ENCODE measurements at places on chromosomes 12 and 14. TPM values are rescaled to one million over a fixed set of nuclear protein-coding genes. Genes with fewer than 3 reads are reported as not detected.
A peak's percentile ranks its signal among the peaks of the same experiment; 100 is the strongest.

DNA sequence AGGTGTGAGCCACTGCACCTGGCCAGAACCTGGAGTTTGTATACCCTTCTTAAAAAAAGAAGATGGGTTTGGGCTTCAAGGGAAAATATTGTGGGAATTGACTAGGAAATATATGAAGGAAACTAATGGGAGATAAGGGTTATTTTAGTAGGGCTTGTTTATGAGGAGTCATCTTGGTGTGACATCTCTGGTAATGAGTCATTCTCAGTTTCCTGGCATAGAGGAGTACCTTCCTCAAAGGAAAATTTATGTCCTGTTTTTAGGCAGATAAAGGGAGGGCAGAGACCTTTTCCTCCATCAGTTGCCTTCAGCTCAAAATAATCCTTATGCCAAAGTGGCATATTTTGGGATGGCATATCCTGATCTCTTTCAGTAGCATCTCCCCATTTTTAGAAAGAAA is 30.6 kb upstream of the NFKBIA start:
- no peak overlapping the region for H3K27ac ChIP-seq
- no peaks in the 10 kb centered on the region for H3K27me3 ChIP-seq

DNA sequence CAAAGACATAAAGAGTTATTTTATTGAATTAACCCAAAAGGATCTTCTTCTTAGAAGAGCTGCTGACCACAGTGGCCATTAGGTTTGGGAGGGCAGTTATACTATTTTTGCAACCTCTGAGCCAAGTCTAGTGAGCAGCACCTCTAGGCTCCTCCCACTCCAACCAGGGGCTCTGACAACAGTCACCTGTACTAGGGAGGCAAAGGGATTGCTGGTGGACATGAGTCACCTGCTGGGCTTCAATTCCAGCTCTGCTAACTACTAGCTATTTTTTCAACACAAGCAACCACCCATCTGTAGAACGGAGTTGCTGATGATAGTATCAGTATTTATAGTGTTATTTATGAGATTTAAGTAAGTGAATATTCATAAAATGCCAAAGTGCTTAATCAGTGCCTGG is 166.0 kb downstream of the KLHL28 start:
- H3K27ac ChIP-seq, result no peak overlapping the region
- H3K36me3 ChIP-seq, result no peaks in the 10 kb centered on the region
- no peaks in the 10 kb centered on the region for H3K4me1 ChIP-seq
- H3K27me3 ChIP-seq, result no peaks in the 10 kb centered on the region
- DNase-seq, result no peak
- no peak overlapping the region for H3K4me3 ChIP-seq

DNA sequence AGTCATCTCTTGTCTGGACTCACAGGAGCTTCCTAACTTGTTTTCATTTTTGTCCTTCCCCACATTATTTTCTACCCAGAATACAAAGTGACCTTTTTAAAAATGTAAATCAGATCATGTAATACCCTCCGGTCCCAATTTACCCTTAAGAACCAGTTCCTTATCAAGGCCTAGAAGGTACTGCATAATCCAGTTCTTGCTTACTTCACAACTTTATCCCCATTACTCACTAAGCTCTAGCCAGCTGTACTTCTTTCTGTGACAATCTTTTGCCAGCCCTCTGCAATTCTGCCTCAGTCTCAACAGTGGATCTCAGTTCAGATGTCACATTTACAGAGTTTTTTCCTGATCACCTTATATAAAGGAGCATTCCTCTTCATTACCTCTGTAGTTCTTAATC is 11.6 kb downstream of the RAP1B start:
- H3K27me3 ChIP-seq, result no peaks in the 10 kb centered on the region
- DNase-seq, result no peak
- no peak overlapping the region for H3K27ac ChIP-seq
- peaks cover 17% of the 10 kb centered on the region for H3K36me3 ChIP-seq
- H3K4me3 ChIP-seq, result no peak overlapping the region

DNA sequence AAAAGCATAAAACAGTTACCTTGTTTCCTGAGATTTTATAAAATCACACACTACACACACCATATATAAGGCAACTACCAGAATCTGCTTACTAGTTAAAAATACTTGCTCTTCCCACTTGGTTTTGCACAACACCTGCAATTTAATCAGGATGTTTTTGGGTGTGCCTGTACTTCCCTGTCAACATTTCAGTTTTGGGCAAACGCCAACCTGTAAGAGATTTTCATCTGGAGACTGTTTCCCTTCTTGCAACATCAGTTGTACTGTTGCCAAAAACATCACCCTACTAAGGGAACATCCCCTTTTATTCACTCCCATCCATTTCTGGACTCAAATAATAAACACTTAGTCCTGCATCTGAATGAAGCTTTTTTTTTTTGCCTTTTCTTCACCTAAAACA is 172.3 kb downstream of the DUSP6 start:
- H3K27ac ChIP-seq, result no peak overlapping the region
- H3K4me3 ChIP-seq, result no peak overlapping the region
- DNase-seq, result peak; percentile 74
- no peaks in the 10 kb centered on the region for H3K27me3 ChIP-seq
- no peaks in the 10 kb centered on the region for H3K36me3 ChIP-seq

GRCh38 chr12:90836689-90837088 is 118.3 kb downstream of the CCER1 start:
- no peak overlapping the region for H3K27ac ChIP-seq
- DNase-seq, result no peak
- no peaks in the 10 kb centered on the region for H3K27me3 ChIP-seq
- H3K4me3 ChIP-seq, result no peak overlapping the region

DNA sequence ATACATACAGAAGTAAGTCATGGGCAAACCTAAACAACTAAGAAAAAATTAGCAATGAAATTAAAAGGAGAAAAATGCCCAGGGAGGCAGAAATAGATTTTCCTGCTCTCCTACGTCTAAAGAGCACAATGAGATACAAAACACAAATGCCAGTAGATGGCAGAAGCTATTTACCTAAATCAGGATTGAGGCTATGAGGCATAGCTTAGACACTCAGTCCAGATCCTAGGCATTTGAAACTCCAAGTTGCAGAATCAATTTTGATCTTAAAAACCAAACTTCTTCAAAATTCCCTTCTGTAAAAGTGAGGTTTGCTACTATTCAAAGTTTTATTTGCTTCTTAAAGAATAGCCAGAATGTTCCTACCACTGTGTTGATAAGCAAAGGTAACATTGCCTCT is 368.6 kb downstream of the DAD1 start:
- H3K36me3 ChIP-seq, result no peaks in the 10 kb centered on the region
- no peak overlapping the region for H3K4me3 ChIP-seq
- no peak overlapping the region for H3K27ac ChIP-seq
- H3K27me3 ChIP-seq, result peaks cover 4% of the 10 kb centered on the region

GRCh38 chr12:79921786-79922185 is 13.1 kb downstream of the PPP1R12A start:
- no peak for DNase-seq
- no peaks in the 10 kb centered on the region for H3K36me3 ChIP-seq
- H3K4me1 ChIP-seq, result peaks cover 2% of the 10 kb centered on the region
- no peaks in the 10 kb centered on the region for H3K27me3 ChIP-seq
- no peak overlapping the region for H3K27ac ChIP-seq
- H3K4me3 ChIP-seq, result no peak overlapping the region

DNA sequence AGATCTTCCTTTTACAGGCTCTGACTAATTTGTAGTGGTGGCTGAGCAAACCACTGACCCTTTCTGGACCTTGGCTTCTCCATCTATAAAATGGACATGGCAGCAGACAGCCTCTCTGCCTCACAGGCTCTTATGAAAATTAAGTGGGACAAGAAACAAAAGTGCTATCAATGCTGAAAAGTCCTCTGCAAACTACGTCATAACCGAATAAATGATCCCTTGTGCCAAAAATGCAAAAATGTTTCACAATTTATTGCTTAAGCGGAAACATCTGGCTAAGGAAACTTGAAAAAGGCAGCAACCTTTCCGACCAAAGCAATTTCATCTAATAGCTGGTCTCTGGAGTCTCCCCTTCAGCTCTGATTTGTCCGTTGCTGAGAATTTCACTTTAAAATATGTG is 108.5 kb upstream of the PLXNC1 start:
- no peak for DNase-seq
- H3K4me1 ChIP-seq, result peaks cover 3% of the 10 kb centered on the region
- H3K27me3 ChIP-seq, result no peaks in the 10 kb centered on the region
- no peak overlapping the region for H3K27ac ChIP-seq
- no peaks in the 10 kb centered on the region for H3K36me3 ChIP-seq

DNA sequence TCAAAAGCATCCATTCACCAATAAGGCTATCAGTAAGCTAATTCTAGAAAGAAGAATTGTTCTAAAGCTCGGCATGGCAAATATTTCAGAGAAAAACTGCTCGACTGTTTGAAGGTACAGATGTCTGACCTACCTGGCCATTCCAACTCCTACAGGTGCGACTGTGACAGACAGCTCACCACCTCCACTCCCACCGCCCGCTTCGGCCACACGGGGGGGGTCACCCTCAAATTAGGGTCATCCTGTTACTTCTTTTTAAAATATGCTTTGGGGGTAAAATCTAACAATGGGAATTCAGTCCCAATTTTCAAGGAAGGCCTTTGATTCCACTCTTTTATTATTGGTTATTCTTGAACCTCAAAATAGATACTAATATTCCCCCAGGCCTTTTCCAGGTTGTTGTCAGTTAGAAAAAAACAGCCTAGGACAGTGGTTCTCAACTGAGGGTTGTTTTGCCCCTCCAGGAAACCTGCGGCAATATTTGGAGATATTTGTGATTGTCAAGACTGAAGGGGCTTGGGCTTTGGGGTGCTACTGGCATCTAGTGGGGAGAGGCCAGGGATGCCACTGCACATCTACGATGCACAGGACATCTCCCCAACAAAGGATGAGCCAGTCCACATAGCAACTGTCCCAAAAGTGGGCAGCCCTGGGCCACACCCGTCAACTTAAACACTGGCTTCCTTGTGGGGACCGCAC is 81.2 kb downstream of the BCL11B start:
- H3K36me3 ChIP-seq, result no peaks in the 10 kb centered on the region
- DNase-seq, result no peak
- no peak overlapping the region for H3K27ac ChIP-seq
- no peak overlapping the region for H3K4me3 ChIP-seq

DNA sequence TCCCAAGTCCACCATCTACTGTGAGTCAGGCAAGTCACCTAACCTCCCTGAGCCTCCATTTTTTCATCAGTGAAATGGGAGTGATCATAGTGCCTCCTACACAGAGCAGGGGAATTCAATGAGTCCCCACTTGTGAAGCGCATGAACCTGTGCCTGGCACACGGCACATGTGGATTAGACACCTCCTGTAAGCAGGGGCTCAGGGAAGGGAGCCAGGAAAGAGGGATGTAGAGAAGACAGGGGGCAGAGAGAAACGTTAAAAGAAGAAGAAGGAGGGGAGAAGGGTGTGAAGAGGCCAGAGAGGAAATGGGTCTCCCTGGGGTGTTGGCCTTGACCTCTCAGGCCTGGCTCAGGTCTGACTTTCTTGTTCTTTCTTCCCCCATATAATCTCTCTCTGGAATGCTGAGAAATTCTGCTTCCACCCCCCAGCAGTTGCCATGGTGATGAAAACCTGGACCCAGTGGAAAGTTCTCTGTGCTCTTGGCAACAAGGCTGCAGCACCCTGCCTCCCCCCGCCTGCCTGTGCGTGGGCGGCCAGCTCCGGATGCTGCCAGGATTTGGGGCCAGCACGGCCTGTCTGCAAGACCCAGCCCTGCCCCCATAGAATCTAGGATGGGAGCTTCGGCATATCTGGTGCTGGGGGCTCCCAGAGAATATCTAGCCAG is 94.5 kb downstream of the CALM1 start:
- peak; percentile 85 for DNase-seq
- H3K4me1 ChIP-seq, result peaks cover 18% of the 10 kb centered on the region
- H3K27me3 ChIP-seq, result no peaks in the 10 kb centered on the region
- H3K4me3 ChIP-seq, result no peak overlapping the region
- no peak overlapping the region for H3K27ac ChIP-seq

DNA sequence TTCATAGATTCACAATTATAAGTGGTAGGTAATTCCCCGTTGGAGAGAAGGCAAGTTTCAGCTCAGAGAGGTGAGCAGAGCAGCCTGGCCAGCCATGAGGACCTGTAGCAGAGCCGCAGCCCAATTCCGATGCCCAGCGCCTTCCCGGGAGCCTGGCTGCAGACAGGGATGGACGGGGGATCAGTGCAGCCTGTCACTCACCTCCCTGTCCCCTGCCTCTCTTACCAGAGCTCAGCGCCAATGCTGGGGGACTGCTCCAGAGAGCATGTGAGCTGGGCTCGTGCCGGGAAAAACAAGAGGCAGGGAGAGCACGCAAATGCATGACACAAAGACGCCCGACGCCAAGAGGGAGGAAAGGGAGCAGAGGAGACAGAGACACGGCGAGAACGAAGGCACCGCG is 231.9 kb downstream of the BCL11B start:
- no peak for DNase-seq
- H3K27me3 ChIP-seq, result no peaks in the 10 kb centered on the region
- no peak overlapping the region for H3K27ac ChIP-seq

The ELK3 gene
- total RNA-seq, result 22.1 TPM

The MYO1A gene
- total RNA-seq, result not detected

The GPR84 gene
- not detected for total RNA-seq

The B4GALNT1 gene
- 3.3 TPM for total RNA-seq

The BMP4 gene
- total RNA-seq, result 5.2 TPM

The IGF1 gene
- total RNA-seq, result 9.3 TPM
